SK-N-DZ (cell line): ENCODE measurements at places on chromosomes 7 and 10.

GRCh38 chr7:3092468-3092867, 48.8 kb upstream of the CARD11 start:
- no peak for DNase-seq

DNA sequence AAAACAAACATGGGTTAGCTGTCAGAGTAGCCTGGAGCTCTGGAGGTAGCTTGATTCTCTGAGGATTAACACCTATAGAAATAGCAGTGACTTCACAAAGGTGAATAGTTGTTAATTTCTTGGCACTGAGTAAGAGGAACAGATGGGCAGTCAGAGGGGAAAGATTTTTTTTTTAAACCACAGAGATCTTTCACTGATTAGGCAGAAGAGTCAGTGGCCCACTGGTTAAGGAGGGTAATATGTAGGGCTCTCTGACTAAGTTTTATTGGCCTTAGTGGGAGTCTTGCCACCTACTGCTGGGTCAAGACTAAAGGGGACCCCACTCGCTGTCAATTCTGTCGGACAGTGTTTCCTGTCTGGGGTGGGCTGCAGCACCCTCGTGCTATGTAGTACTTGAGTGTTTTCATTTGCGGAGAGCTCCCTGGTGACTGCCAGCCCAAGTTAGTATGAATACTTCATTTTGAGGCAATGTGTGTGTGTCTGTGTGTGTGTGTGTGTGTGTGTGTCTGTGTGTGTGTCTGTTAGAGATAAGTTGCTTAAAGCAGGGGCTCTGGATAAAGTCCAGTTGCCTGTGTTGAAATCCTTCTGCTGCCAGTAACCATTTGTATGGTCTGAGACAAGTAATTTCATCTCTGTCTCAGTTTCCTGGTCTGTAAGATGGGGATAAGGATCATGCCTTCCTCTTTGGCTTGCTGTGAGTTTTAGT, 145.2 kb downstream of the ARID5B start:
- no peak for DNase-seq

- no peak for DNase-seq
Measured at GRCh38 chr7:150723467-150723866, 7.1 kb downstream of the GIMAP1 start.

- DNase-seq, result no peak
Measured at GRCh38 chr7:113810080-113810744, 108.6 kb downstream of the PPP1R3A start.

DNA sequence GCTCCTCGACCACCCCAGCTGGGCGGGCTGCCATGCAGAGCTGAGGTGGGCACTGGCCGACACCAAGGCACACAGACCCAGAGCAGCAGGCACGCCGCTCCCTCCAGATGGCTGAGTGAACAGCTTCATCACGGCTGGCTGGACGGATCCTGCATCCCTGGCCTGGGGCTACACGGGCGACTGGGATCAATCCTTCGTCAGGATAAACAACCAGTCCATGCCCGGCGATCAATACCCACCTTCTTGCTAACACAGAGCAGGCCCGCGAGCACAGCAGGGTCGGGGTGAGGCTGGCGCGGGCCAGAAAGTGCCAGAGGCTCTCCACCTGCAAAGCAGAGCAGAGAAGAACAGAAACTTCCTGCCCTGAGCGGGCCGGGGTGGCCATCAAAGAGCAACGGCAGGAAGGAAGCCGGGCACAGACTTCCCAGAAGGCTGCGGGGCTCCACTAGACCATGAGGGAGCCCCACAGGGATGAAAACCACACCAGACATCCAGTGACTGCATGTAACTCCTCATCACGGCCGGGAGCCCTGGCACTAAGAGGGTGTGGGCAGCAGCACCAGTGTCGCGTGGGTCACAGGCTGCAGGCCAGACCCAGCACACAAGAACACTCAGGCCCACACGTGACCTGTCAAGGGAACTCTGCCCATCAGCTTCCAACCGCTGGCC, 166.4 kb downstream of the MAD1L1 start:
- DNase-seq, result no peak

DNA sequence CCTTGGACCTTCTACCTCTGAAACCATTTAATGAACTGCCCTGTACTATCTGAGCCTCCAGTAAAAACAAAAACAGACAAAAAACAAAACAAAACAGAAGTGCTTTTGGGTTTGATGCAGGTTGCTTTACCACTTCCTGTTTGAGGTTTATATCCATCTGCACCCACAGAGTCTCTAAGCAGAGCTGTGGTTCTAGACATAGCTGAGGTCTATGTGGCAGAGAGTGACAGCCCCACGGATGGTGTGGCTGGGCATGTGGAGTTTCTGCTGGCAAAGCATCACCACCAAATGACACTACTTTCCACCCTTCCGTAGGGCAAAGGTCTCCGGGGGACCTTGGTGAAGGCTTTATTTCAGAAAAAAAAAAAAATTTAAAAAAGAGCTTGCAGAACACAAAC, 754.2 kb downstream of the GRID1 start:
- DNase-seq, result no peak

GRCh38 chr10:80197972-80198916, 7.1 kb downstream of the ANXA11 start:
- DNase-seq, result no peak

DNA sequence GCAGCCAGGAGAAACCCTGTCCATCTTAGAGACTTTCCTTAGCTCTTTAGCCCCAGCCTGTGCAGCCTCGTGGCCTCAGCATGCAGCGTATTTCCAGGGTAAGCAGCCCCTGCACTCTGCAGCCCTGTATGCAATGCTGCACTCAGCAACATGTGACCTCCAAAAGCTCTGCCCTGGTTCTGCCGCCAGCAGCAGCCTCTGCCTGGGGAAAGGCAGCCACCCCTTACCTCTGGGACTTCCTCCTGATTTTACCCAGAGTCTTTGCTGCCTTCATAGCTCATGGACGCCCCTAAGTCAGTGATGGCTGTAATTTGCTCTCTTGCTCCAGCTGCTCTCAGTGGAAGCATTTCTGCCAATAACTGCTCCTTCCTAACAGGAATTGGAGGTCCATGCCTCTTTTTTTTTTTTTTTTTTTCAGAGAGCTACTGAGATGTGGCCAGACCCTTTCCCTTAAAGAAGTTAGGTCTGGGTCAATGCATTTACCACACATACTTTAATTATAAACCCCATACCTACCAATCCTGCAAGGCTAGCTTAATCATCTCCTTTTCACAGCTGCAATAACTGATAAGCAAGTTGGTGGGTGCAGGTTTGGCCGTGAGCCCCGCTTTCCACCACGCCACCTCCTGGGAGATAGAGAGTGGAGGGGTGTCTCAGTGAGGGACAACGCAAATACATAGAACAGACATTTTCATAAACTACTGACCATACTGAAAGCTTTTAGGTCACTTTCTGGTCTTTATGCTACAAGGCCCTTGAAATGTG, 71.7 kb downstream of the RAMP3 start:
- DNase-seq, result no peak

DNA sequence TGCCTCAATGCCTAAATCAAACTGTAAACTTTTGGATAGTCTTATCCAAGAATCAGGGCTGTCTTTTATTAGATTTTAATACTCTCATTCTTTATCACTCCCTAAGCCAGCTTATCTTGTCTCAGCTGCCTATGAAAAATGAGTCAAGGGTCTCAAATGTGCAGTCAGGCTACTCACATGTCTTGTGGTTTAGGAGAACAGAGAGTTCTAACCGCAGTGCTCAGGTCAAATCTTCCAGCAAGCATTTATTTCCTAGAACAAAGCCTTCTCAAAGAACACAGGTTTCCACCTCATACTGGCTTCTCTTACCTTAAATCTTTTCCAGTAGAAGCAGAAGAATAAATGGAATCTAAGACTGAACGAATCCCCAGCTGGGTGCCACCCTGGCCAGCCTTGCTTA, 23.5 kb downstream of the HTR5A start:
- no peak for DNase-seq
